ENCODE measurements at places on chromosomes 6 and 20.

GRCh38 chr20:58037631-58038030 is 190.8 kb downstream of the ANKRD60 start:
- DNase-seq = no peak

GRCh38 chr20:11847827-11848226 is 69.9 kb upstream of the BTBD3 start:
- no peak for DNase-seq

GRCh38 chr6:41659935-41660334 is 21.7 kb downstream of the MDFI start:
- no peak for DNase-seq

- DNase-seq = no peak
Observed at GRCh38 chr6:39841291-39841690, 49.1 kb downstream of the DAAM2 start.
